ENCODE measurements at places on chromosomes 16 and 17. TPM values are rescaled to one million over a fixed set of nuclear protein-coding genes. Genes with fewer than 3 reads are reported as not detected.

The DRC3 gene
- total RNA-seq = 1.9 TPM

The ZFP90 gene
- total RNA-seq = 7.2 TPM

The GABARAPL2 gene
- total RNA-seq = 80.9 TPM

The AATK gene
- 0.25 TPM for total RNA-seq

The KRTAP9-2 gene
- not detected for total RNA-seq

The ARHGDIG gene
- total RNA-seq = 2.7 TPM

The ACSF2 gene
- 9.1 TPM for total RNA-seq

The SLFN5 gene
- total RNA-seq = 2.1 TPM

The IGFALS gene
- total RNA-seq = 0.06 TPM

The FLYWCH1 gene
- total RNA-seq = 17.9 TPM

The KRT9 gene
- not detected for total RNA-seq

The SARM1 gene
- total RNA-seq = 6.4 TPM

The KRT33B gene
- total RNA-seq = not detected

The SULT1A2 gene
- 0.19 TPM for total RNA-seq

The ANKRD11 gene
- total RNA-seq = 111 TPM

The ZMYND15 gene
- 0.24 TPM for total RNA-seq

The XPO6 gene
- 104 TPM for total RNA-seq

The GCGR gene
- total RNA-seq = 0.51 TPM

The GAS2L2 gene
- 0.06 TPM for total RNA-seq

The KRT20 gene
- total RNA-seq = 0.45 TPM

The GRB7 gene
- 4.8 TPM for total RNA-seq

The SLC22A31 gene
- 1.2 TPM for total RNA-seq

The TP53I13 gene
- 63.5 TPM for total RNA-seq

The PRSS27 gene
- total RNA-seq = 1.8 TPM

The CACNG3 gene
- not detected for total RNA-seq

The KCTD13 gene
- total RNA-seq = 16.6 TPM

The LITAF gene
- 187 TPM for total RNA-seq

The SMIM5 gene
- total RNA-seq = 0.61 TPM

The RNU2-1 gene
- total RNA-seq = not detected

The TBC1D3H gene
- not detected for total RNA-seq

The KCNH4 gene
- total RNA-seq = 0.37 TPM

The SCGB1C2 gene
- not detected for total RNA-seq

The PRR15L gene
- 2.1 TPM for total RNA-seq

The VAT1L gene
- total RNA-seq = not detected

The PIK3R6 gene
- total RNA-seq = not detected

The SUMO2 gene
- 342 TPM for total RNA-seq

The HAP1 gene
- 1.7 TPM for total RNA-seq

The CDRT15L2 gene
- not detected for total RNA-seq

The RPRML gene
- total RNA-seq = 0.63 TPM

The OTOA gene
- not detected for total RNA-seq

The PIK3R5 gene
- not detected for total RNA-seq

The ITPRIPL2 gene
- 17.6 TPM for total RNA-seq

The CTRB1 gene
- not detected for total RNA-seq

The MFSD6L gene
- total RNA-seq = not detected

The PDPR gene
- 12.9 TPM for total RNA-seq

The UNKL gene
- 17.0 TPM for total RNA-seq

The CCDC40 gene
- 7.3 TPM for total RNA-seq

The HSD3B7 gene
- 15.4 TPM for total RNA-seq

The CHST4 gene
- total RNA-seq = 0.08 TPM

The SLC35B1 gene
- 99.9 TPM for total RNA-seq

The CMTM2 gene
- total RNA-seq = not detected

The KIF2B gene
- total RNA-seq = not detected

The KRT28 gene
- total RNA-seq = not detected

The SLC13A2 gene
- 0.15 TPM for total RNA-seq

The ACSM2A gene
- not detected for total RNA-seq

The CAVIN1 gene
- total RNA-seq = 447 TPM

The CCL3 gene
- not detected for total RNA-seq

The ETV4 gene
- total RNA-seq = 57.5 TPM

All from A549 treated with Mapracorat at 1 μM for 4 hours (cell line).